ENCODE measurements at places on chromosomes 6 and 20. TPM values are rescaled to one million over a fixed set of nuclear protein-coding genes. Genes with fewer than 3 reads are reported as not detected.
A peak's percentile ranks its signal among the peaks of the same experiment; 100 is the strongest.

GRCh38 chr6:84156306-84156705 lies 71.1 kb downstream of the CEP162 start:
- DNase-seq: no peak

GRCh38 chr6:15586503-15586902 lies 76.3 kb downstream of the DTNBP1 start:
- DNase-seq: no peak

DNA sequence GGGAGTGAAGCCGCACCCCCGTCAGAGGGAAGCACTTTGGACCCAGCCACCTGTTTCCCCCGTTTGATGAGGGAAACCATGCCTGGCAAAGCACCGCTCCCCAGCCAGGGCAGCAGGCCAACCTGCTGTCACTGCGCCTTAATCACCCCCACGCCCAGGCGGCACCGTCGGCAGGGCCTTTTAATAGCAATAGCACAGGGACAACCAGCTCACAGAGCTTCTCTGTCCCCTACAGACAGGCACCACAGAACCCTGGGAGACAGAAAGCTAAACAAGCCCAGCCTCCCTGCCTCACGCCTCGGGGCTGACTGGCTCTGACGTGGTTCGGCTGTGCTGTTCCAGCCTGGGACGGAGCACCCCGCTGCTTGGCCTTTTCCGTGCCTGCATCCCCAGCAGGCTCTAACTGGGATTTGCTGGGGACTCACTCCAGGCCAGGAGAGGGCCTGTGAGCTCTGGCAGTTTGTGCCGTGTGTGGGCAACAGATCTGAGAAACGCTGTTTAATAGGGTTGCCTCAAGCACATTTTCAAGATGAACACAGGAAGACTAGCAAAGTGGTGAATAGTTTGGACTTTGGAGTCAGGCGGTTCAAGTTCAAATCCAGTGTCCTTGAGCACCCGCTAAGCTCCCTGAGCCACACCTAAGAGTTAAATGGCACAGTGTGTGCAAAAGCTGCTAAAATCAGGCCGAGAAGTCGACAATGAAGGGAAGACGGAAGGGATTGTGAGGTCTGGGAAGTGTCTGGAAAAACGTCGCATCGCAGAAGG lies 223.8 kb downstream of the NRN1 start:
- DNase-seq: no peak

GRCh38 chr6:100065348-100065747 lies 71.3 kb upstream of the MCHR2 start:
- DNase-seq: no peak

DNA sequence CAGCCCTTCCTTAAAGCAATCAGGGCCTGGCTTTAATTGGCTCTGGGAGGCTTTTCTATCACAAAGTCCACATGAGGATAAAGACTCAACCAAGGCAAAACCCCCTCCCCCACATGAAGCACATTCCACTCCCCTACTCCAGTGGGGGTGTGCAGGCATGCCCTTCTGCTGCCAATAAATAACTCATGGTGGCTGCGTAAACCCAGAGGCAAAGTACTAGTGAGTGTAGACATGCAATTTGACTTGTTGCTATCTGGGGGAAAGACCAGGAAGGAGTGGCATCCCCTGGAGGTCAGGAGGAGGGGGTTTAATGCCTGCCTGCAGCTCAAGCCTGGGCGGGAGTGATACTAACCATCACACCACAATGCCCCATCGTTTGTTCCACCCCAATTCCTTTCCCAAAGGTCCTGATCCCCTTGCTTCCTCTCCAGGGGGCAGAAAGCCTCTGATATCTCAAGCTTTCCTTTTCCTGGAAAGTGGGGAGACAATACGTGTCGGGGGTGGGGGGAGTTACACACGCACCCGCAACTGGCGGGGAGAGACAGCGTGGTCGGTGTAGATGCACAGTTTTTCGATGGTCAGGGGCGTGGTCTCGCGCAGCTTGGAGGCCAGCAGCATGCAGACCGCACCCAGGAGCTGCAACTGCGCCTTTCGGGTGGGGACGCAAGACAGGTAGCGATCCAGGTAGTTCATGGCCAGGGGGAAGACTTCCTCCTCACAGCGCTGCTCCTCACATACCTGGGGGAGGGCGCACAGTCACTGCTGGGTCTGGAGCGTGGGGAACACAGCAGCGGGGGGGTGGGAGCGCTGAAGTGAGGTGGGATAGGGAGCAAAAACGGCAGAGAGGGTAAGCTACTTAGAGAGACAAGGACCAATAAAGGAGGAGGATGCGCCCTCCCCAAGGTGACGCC lies 1.5 kb downstream of the CCND3 start:
- DNase-seq: peak; percentile 30

DNA sequence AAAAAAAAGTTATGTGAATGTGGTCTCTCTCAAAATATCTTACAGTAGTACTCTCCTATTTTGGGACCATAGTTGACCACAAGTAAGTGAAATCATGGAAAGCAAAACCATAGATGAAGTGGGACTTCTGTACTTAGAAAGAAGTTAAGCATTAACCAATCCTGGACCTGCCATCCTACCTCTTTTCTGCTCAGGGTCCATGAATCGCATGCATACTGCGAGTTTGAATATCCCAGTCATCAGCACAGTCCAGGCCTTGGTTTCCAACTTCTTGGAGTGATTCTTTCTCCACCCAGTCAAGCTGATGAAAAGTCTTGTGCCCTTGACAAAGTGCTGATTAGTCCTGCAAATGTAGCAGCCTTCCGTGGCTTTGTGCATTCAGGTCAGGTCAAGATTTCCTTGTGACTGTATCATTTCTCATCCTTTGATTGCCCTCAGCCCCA lies 46.0 kb downstream of the RNF217 start:
- DNase-seq: no peak

Gene SSR1
- total RNA-seq: 146 TPM
